ENCODE measurements at places on chromosomes 2 and 18.

DNA sequence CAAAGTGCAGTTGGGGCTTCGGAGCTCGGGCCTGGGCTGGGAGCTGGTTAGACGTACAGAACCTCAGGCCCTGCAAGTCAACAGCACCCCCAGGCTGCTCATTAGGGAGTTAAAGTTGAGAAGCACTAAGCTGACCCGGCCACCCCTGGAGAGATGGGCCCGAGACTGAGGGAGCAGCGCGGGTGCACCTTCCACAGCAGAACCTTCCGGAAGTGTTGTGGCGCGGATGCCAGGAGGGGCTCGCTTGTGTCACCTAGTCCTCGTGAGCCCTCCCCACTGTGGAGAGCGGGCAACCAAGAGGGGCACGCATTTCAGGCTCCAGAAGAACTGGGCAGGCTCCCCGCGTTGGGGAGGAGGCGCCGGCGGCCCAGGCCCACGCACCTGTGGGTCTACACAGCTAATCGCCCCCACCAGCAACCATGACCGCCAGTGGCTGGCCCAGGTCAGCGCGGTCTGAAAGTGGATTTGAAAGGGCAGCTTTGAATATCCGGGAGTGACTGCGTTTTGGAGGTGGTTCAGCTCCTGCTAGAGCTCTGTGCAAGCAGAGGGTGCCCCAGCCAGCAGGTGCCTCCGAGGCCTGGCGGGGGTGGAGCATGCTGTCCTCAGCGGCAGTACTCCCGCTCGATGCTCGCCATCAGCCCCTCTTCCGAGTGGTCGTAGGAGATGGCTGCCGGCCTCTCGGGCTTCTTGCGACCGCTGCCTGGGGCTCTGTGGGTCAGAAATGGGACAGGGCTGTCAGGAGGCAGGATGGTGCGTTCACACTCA lies 15.1 kb downstream of the KLF11 start:
- no peak for DNase-seq

GRCh38 chr18:79796016-79796415 lies 1.7 kb upstream of the KCNG2 start:
- no peak for DNase-seq

DNA sequence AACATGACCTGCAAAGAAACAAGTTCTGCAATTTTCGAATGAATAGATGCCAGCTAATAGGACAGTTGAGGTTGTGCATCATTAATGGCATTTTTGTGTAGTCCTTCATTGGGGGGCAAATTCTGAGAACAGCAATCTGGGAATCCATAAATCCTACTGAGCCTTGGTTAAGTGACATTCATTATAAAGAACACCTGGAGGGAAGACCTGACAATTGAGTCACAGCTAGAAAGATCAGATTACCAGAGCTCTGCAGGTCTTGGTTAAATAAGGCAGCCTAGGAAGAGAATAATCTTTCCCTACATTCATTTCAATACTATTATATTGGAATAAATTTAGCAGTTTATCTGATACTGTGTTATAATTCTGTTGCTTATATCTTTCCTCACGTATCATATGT lies 14.3 kb downstream of the KCNH7 start:
- no peak for DNase-seq

- no peak for DNase-seq
Measured at GRCh38 chr2:36587556-36587955, 10.4 kb downstream of the FEZ2 start.

- DNase-seq: no peak
Measured at GRCh38 chr2:13515254-13515653, 798.5 kb downstream of the TRIB2 start.
